ENCODE measurements at places on chromosomes 6 and 20. TPM values are rescaled to one million over a fixed set of nuclear protein-coding genes. Genes with fewer than 3 reads are reported as not detected.

- DNase-seq: no peak
Observed at GRCh38 chr6:122200440-122200839, 199.0 kb upstream of the HSF2 start.

GRCh38 chr6:39923394-39923793 lies 10.9 kb downstream of the MOCS1 start:
- no peak for DNase-seq

DNA sequence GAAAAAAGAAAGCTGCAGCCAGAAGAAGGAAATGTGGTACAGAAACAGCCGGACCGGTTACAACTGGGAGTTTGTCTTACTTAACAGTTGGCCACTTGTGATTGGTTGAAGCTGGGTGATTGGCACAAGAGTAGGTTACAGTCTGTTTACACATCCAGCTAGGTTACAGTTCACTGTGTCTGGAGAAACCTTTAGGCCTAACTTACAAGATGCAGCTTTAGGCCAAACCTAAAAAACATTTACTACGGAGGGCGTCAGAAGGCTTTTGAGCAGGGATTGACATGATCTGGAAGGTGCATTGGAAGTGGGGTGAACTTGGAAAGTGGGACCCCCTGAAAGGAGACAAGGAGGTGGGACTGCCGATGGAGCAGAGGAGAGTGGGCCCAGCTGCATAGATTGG lies 122.3 kb downstream of the BANF2 start:
- no peak for DNase-seq

DNA sequence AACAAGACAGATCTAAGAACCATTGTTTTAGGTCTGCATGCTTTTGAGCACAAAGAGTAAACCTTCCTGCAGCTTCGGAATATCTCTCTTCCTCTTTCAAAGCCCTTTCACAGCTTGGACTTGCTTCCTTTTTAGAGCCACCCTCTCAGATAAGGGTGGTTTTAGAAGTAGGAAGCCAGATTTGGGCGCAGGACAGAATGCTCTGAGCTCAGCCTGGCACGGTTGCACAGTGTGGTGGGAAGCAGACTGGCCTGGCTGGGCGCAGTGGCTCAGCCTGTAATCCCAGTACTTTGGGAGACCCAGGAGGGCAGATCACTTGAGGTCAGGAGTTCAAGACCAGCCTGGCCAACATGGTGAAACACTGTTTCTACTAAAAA lies 35.6 kb upstream of the PNRC1 start:
- no peak for DNase-seq

MAP1LC3A gene
- 1.3 TPM for total RNA-seq

WFDC5 gene
- not detected for total RNA-seq

All from activated naive CD4-positive, alpha-beta T cell treated with anti-CD3 and anti-CD28 coated beads, Interleukin-2, amount 50 U/mL, for 72 hours (primary cell).